ENCODE measurements at places on chromosomes 11 and 22. TPM values are rescaled to one million over a fixed set of nuclear protein-coding genes. Genes with fewer than 3 reads are reported as not detected.

WNT7B gene
- total RNA-seq, result 6.6 TPM

USH1C gene
- 0.62 TPM for total RNA-seq

P4HA3 gene
- total RNA-seq, result not detected

UCP2 gene
- total RNA-seq, result 5.0 TPM

LMO1 gene
- total RNA-seq, result 1.9 TPM

MIOX gene
- not detected for total RNA-seq
